ENCODE measurements at places on chromosomes 7 and 10.

DNA sequence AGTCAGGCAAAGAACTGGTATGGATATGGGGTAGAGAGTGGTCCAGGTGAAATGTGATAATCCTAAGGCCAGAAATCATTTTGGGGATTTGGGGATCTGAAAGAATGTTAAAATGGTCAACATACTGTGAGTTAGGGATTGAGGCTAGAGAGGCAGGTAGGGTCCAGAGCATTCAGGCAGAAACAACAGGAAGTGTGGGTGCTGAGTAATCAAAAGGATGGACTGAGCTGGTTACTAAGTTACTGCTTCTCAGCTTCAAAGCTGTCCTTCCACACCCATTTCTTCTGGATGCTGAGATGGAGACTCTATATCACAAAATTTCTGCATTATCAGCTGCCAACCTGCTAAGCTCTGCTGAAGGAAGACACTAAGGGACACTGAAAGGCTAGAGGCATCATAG, 30.6 kb upstream of the PRKCQ start:
- no peak for DNase-seq

- peak; percentile 11 for DNase-seq
These were observed 11.8 kb downstream of the TMEM72 start for GRCh38 chr10:44922796-44923545.

DNA sequence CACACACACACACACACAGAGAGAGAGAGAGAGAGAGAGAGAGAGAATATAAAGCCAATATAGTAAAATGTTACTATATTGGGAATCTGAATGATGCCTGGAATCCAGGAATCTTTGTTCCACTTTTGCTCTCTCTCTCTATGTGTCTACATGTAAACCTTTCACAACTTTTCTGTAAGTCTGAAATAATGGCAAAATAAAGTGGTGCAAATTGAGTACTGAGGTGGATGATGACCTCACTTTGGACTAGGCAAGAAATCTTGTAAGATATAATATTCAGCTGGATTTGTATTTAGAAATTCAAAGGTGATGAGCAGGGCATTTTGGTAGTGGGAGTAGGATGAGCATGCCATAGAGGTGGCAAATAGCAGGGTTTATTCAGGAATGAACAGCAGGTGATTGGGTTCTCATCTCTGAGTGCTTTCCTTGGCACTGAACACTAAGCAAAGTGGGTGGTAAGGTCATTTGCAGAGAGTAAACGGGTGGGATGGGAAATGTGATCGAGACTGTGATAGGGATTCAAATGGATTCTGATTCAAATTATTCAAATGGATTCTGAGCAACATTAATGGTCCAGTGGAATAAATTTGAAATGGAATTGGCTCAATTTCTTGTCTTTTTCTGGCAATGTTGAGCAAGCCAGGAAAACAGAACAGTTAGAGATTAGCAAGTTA, 9.7 kb upstream of the ANLN start:
- no peak for DNase-seq

DNA sequence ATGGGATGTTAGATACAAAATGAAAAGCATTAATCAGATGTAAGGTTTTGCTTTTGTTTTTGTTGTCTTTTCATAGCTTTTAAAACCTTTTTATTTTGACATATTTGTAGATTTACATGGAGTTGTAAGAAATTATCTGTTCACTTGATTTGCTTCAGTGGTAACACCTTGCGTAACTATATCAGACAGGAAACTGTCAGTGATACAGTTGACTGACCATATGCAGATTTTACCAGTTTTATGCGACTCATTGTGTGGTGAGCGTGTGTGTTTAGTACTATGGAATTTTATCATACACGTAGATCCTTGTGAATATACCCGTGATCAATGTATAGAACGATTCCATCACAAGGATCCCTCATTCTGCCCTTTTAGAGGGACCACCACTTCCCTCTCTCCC, 701.4 kb downstream of the SUGCT start:
- DNase-seq: no peak

- no peak for DNase-seq
These were observed 59.3 kb downstream of the DLG5 start for GRCh38 chr10:77867124-77867719.

GRCh38 chr10:51008346-51008745, 65.9 kb upstream of the PRKG1 start:
- DNase-seq: no peak

GRCh38 chr10:15083674-15084501, 4.7 kb downstream of the ACBD7 start:
- DNase-seq: no peak

- DNase-seq: no peak
These were observed 186.1 kb upstream of the ZWINT start for GRCh38 chr10:56547163-56547562.

DNA sequence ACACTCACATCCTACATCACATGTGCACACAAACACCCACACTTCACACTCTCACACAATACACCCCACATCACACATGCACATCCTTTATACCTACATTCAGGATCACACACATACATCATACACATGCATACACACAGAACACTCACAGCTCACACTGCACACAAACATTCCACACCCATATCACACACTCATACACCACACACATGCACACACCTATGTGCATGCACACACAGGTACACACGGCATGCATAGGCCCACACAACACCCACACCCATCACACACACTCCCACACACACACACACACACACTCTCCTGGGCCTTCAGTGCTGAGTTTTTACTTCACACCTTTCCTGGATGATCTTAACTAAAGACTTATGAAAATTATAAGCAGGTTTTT, 220.5 kb downstream of the DNAJB6 start:
- DNase-seq: no peak

GRCh38 chr10:6924166-6924565, 344.1 kb upstream of the PRKCQ start:
- no peak for DNase-seq

- no peak for DNase-seq
These were observed 74.1 kb downstream of the NRBF2 start for GRCh38 chr10:63206997-63207811.

- DNase-seq: no peak
These were observed 228.1 kb downstream of the NEBL start for GRCh38 chr10:20668985-20669384.

DNA sequence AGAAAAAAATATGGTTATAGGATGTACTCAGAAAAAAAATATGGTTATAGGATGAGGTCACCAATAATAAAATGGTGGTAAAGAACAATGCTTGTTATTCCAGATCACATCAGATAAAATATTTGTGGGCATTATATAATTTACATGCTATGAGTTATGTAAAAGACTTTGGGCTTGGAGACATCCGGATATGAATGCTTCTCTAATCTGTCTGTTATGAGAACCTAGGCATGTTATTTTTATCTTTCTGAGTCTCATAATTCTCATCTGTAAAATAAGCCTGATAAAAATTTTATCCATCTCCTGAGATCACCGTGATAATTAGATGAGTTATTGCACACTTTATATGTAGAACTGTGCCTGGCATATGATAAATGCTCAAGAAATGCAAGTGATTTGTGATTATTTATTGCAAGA, 37.8 kb downstream of the DKK1 start:
- no peak for DNase-seq

- DNase-seq: no peak
These were observed 12.2 kb upstream of the TMEM168 start for GRCh38 chr7:112802406-112802805.

GRCh38 chr7:105734233-105734632, 142.2 kb downstream of the ATXN7L1 start:
- no peak for DNase-seq

DNA sequence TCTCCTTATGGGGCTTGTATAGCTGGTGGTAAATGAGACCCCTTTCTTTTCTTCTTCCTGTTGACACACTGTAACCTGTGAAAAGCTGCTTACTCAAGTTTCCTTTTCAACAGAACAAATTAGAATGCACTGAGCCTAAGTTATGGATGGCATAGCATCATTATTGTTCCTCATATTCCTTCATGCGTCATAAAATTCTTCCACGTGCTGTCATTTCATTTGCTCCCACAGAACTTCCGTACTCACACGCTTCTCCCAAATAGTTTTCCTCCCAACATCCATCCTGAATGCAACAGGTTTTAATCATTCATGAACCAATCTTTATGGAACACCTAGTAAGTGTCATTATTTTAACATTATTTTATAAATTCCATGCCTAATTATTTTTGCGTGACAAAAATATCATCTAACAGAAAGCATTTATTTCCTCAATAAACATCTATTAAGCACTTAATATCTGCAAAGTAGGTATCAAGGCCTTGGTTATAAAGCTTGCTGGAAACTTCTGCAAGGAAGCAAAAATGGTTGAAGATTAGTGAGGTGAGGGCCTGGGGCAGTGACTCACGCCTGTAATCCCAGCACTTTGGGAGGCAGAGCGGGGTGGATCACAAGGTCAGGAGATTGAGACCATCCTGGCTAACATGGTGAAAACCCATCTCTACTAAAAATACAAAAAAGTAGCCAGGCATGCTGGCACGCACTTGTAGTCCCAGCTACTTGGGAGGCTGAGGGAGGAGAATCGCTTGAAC, 18.9 kb upstream of the SEPTIN7 start:
- no peak for DNase-seq

GRCh38 chr7:25196132-25196896, 32.0 kb downstream of the NPVF start:
- no peak for DNase-seq

DNA sequence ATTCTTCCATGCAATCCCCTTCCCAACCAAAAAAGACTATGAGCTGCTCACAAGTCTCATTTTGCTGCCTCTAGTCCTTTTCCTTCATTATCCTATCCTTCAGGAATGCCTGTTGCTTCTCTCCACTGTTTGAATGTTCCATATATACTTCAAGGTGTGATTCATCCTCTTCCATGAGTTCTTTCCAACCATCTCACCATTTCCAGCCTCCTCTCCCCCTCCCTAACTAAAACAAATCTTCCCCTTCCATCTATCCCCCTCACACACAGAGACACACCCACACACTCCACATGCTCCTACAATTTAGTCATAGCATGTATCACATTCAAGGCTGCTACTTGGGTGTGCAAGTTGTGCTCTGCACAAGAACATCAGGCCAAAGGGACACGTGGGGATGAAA, 254.3 kb downstream of the DYNC1I1 start:
- no peak for DNase-seq

GRCh38 chr10:53122281-53122680, 349.7 kb upstream of the MBL2 start:
- DNase-seq: no peak

DNA sequence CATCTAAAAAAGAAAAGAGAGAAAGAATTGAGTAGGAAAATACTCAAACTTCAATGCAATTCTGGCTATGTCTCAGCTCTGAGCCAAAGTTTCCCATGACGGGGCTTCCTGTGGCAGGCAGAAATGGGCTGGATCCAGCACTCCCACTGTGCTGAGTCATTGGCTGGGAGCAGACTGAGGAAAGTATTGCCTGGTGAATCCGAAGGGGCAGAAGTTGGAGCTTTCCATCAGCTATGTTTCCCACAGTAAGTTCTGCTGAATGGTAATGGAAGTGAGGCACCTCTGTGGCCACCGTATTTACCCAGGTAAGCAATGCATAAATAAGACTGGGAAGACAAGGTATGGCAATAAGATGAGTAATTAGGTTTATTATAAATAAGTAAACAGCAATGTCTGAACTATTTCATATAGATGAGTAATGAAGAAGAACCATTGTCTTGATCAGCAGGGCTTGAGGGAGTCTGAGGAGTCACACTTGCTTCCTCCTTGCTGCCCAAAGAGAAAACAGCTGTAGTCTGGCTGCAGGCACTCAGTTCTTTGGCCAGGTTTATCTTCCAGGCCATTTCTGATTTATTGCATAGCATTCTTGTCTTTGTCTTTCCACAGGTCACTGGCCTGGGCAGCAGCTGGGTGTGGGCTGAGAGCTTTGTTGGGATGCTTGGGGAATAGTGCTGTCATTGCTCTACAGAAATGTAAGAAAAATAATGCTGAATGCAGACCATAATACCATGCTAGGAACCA, 255.3 kb downstream of the DNAJB9 start:
- no peak for DNase-seq

- DNase-seq: peak; percentile 42
These were observed 167.9 kb downstream of the NEURL1 start for GRCh38 chr10:103661198-103661950.

DNA sequence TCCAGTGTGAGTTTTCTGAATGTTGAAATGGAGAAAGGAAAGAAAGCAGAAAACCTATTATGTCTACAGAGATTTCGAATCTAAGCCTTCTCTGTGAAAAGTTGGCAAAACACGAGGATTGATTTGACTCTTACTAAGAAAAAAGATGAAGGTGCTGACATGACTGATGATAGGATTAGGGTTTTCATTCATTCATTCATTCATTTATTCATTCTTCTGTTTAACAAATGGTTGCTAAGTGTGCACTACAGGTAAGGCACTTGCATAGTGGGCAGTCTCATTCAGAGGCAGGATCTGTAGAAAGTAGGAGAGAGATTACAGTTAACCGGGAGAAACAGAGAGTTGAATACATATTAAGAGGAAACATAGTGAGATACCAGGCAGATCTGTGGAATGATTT, 137.1 kb downstream of the ZNF365 start:
- no peak for DNase-seq

- DNase-seq: no peak
These were observed 18.7 kb downstream of the GRID2IP start for GRCh38 chr7:6532516-6532915.

DNA sequence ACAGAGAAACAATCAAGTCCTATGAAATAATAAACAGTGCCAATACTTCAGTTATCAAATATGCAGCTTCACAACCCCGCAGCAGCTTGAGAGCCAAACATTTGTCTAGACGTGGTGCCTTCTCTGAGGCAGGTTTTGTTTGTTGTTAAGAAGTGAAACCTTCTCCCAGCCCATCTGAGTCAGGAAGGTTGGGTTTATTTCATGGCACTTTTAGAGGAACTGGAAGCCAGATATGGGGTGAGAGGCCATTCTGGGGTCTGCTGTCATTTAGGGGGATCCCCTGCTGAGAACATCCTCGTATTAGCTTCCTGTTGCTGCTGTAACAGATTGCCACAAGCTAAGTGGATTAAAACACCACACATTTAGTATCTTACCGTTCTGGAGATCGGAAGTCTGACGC, 113.6 kb downstream of the GRK5 start:
- no peak for DNase-seq

- DNase-seq: no peak
These were observed 683.8 kb upstream of the ANKRD30A start for GRCh38 chr10:36441557-36441956.

GRCh38 chr7:101614939-101615302, 14.2 kb downstream of the MYL10 start:
- DNase-seq: no peak

DNA sequence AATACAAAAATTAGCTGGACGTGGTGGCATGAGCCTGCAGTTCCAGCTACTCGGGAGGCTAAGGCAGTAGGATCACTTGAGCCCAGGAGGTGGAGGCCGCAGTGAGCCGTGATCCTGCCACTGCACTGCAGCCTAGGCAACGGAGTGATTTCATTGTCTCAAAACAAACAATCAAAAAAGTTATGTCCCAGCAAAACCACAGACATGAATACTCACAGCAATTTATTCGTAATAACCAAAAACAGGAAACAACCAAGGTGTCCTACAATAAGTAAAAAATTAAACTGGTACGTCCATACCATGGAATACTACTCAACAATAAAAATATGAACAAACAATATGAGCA, 11.6 kb upstream of the CYTH3 start:
- no peak for DNase-seq

- no peak for DNase-seq
These were observed 386 bp upstream of the EIF4EBP2 start for GRCh38 chr10:70403483-70404035.

Data from stimulated activated CD8-positive, alpha-beta memory T cell treated with anti-CD3 and anti-CD28 coated beads, Interleukin-4, amount 100 ng/mL, for 48 hours (primary cell).